ENCODE measurements at places on chromosomes 6 and 20.

DNA sequence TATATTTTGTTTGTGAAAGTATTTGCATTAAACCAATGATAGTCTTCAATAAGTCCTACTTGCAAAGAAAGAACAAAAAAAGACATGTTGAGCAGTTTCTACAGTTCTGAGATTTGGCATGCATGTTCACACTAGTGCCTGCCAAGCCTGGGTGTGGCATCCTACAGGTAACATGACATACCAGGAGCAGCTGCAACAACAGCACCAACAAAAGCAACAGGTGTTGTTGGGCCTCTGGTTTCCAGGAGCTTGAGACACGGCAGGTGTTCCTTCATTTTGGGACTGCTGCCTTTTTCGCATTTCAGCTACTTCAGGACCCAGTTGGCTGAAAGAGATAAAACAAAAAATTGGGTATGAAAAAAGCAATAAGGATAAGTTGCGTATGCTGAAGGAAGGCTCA lies 41.2 kb upstream of the MTRF1L start:
- DNase-seq = no peak

DNA sequence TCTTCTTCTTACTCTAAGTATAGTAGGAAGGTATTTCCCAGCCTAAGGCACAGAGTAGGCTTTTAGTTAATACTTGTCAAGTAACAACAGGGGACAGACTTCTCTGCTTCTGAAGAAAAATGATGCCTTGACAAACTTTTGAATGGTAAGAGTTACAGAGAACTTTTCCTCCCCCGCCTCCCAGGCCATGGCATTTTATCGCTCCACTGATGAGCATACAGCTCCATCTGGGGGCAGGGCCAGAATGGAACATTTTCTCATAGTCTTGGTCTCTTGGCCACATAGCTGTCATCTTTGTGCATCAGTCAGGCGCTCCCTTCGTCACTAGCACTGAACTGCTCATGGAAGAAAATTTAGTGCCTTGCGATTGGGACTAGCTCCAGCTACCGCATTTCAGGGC lies 1066.8 kb upstream of the CITED2 start:
- DNase-seq = peak; percentile 8

- DNase-seq = no peak
Measured at GRCh38 chr20:40050596-40050995, 638.4 kb downstream of the MAFB start.

DNA sequence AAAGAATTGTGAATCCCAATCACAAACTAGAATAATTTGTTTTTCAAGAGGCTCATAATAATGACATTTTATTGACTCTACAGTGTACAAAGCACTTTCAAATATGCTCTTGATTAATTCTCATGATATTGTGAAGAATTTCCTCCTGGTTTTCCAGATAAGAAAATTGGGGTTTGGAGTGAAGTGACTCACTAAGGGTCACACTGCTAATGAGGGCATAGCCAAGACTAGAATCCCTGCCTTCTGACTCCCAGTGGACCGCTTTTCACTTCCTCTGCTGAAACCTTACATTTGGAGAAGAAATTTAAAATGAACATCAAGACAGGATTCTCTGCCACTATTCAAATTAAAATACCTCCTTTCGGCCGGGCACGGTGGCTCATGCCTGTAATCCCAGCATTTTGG lies 38.3 kb upstream of the LTV1 start:
- DNase-seq = peak; percentile 24

DNA sequence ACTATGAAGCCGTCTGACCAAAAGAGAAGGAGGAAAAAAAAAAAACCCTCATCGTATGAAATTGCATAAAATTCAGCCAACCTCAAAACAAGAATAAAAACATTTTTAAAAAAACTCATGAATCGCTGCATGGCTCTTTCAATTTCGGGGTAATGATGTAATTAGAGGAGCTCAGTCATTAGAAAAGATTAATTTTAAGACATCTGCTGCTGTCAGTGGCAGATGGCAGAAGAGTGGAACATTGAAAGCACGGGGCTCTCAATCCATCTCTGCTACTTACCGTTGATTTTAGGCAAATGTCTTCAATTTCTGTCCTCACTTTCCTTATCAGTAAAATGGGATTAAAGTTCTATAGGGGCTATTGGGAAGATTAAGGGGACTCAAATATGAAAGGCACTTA lies 79.1 kb downstream of the EYA2 start:
- DNase-seq = no peak

DNA sequence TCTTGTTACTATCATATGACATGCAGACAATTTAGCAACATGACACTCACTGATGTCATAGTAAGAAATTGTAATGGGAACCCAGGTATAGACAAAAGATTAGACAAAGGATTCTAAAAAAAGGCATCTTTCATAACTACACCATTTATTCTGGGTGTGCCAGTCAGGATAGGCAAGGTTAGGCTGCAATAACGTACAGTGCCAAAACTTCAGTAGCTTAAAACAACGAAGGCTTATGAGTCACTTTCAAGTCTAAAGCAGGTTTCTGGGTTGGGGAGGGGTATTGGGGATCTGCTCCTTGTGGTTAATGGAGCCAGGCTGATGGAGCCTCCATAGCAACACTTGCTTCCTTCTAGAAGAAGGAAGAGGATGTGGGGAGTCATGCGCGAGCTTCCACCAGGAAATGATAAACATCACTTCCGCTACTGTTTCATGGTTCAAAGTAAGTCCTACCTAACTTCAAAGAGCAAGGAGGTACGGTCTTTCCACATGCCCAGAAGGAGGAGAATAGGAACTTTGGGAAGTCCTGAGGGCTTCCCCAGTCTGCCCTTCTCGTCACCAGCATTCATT lies 2.0 kb upstream of the GTSF1L start:
- DNase-seq = no peak

DNA sequence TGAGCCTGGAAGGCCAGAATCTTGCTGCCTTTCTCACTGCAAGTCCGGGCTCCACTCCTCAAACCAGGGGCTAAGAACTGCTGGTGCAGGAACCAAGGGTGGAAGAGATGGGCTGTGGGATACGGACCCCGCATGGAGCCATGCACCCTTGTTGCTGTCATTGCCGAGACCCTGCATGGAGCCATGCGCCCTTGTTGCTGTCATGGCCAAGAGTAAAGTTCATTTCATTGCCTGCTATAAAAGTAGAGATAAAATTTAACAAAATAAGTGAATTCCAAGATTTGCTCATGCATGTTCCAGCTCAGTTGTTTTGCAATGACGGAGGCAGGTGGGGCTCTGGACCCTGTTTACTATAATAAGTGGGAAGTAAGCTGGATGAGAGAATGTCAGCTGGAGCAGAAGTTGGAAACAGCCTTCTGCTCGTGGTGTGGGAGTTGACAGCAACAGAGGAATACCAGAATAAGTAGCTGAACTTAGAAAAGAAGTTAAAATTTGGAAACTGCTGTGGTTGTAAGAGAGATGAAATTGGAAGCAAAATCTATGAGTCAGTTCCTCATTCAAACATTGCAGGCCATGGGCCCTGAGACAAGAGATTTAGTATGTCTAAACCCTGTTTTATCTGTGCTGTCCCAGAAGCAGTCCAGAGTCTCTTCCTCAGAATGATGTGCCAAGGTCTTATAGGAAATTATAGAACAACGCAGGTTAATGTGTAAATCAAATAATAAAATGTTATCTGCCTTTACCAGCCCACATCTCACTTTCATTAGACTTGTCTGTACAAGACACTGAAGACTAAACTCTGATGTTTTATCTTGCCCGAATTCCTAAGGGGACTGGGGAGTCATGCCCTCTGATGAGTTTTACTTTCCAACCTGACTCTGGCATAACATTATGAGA lies 15.8 kb upstream of the THBS2 start:
- DNase-seq = peak; percentile 88

GRCh38 chr6:56856036-56856580 lies 98.8 kb upstream of the BEND6 start:
- DNase-seq = no peak

- DNase-seq = no peak
Measured at GRCh38 chr6:46948699-46949098, 27.0 kb upstream of the ADGRF5 start.

- no peak for DNase-seq
Measured at GRCh38 chr6:92216717-92217116, 1202.6 kb downstream of the EPHA7 start.

- peak; percentile 63 for DNase-seq
Measured at GRCh38 chr20:49276961-49277785, 684 bp downstream of the ZNFX1 start.

DNA sequence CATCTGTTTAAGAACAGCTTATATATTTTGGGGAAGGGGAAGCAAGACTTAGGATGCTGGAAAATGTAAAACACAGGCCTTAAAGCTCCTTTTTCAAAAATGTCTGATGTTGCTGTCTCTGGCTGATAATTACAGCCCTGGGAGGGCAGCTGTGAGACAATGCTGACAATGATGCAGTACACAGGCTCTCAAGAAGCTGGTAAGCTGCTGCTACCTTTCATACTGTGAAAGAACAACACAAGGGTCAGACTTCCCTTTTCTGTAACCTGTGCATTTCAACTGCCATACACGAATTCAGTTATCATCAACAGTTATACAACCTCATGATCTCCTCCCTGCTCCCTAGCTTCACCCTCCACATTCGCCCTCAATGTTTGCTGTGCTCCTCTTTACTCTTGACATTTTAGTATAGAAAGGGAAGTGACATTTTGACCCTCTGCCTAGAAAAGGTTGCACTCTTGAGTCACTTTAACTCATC lies 25.2 kb downstream of the MAP7 start:
- peak; percentile 13 for DNase-seq

GRCh38 chr6:149820506-149820905 lies 43.7 kb downstream of the LRP11 start:
- no peak for DNase-seq

GRCh38 chr20:44656448-44656847 lies 4.9 kb upstream of the ADA start:
- DNase-seq = no peak

DNA sequence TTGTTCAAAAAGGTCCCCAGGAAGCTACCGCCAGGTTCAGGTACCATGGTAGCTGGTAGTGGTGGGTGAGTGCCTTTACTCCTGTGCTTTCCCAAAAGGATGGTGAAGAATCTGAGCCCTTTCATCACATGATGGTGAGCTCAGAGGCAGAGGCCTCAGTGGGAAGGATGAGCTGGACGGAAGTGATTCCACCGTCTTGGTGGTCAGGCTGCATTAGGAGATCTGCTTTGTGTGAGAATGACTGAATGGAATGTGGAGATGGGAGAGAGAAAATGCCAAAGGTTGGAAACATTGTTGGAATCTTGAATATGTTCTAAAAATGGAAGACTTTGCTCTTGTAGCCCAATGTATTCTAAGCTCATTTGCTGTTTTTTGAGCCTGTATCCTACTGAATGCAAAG lies 108.1 kb upstream of the SCP2D1 start:
- DNase-seq = no peak

DNA sequence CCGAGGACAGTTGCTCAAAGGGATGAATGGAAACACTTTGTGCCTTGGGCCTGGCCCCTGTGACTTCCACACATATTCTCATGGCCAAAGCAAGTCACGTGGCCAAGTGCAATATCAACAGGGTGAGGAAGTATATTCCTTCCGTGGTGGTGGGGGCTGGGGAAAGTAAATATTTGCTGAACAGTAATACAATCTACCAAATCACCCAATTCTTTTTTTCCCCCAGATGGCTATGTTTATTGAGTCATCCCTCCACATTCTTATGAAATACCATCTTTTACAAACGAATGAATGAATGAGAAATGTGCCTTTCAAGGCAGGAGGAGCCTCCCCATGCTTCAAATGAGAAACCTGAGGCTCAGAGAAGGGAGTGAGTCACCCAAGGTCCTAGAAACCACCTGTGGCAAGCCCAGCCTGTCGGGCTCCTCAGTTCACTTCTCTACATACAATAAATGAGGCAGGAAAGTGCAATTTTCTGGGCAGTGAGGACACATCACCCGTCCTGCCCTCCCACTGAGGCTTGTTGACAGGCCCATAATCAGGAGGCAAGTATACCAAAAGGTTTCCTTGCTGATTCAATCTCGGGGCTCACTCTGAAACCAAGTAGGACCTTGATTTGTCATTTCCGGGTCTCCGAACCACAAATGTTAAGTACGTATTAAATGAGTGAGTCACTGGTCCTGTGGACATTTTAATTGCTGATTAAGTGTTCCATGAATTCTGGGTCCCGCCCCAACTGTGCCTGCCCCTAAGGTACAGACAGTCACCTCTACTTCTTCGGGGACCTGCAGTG lies 25.3 kb upstream of the TOP1 start:
- DNase-seq = peak; percentile 74

DNA sequence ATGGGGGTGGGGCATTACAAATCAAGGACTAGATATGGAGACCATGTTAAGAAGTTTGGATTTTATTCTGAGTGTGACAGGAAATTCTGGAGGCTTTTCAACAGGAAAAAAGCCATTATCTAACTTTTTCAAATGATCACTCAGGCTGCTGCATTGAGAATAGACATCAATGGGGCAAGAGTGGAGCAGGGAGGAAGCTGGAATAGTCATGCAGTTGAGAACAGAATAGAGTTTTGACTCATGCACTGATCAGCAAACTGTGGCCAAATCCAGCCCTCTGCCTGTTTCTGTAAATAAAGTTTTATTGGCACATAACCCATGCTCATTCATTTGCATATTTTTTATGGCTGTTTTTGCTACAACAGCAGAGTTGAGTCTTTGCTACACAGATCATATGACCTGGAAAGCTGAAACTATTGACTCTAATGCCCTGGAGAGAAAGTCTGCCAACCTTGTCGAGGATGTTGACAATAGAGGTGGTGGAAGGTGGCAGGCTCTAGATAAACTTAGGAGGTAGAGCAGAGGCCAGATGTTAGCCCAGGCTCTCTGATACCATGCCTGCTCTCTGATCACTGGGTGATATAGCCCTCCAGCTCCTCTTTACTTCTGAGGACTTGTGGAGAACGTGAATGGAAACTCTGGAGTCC lies 441.8 kb downstream of the PTPRT start:
- no peak for DNase-seq

DNA sequence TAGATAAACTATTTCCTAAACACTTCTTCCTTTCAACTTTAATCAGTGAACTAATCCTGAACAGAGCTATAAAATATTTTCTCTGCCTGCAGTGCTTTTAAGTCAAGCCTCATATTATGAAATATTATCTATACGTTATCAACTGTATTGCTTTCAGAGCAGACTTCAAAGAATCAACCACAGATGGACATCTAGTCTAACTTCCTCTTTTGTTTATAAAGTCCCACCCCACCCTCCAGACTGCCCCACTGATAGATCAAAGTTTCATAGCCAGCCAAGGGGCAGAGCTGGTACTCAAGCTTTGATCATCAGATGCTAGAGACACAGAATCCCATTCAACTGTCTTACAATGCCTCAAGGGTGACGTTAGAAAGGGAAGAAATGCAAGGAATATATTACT lies 308.3 kb downstream of the LAMA2 start:
- no peak for DNase-seq

- peak; percentile 52 for DNase-seq
Measured at GRCh38 chr6:116971959-116972358, 94.9 kb downstream of the RFX6 start.

- no peak for DNase-seq
Measured at GRCh38 chr20:16049529-16050093, 523.6 kb downstream of the KIF16B start.

- DNase-seq = no peak
Measured at GRCh38 chr20:4110885-4111284, 95.5 kb upstream of the RNF24 start.

DNA sequence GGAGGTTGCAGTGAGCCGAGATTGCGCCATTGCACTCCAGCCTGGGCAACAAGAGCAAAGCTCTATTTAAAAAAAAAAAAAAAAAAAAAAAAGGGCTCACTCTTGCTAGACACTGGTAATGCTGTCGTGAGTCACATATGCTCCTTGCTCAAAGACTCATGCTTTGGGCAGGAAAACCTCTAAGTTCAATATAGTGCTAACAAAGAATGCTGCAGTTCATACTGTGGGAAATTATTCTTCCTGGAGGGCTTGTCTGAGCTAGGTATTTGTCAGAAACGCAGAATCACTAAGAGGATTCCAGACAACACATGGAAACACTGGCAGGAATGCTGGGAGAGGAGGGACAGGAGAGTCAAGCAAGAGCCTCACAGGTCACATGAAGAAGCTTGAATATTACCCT lies 2.3 kb upstream of the LYRM2 start:
- DNase-seq = no peak
